Ecto neural progenitor cell (in vitro differentiated cells): ENCODE measurements at places on chromosomes 7 and 10.

GRCh38 chr7:98949336-98950044 is 71.2 kb downstream of the TRRAP start:
- no peak for DNase-seq

DNA sequence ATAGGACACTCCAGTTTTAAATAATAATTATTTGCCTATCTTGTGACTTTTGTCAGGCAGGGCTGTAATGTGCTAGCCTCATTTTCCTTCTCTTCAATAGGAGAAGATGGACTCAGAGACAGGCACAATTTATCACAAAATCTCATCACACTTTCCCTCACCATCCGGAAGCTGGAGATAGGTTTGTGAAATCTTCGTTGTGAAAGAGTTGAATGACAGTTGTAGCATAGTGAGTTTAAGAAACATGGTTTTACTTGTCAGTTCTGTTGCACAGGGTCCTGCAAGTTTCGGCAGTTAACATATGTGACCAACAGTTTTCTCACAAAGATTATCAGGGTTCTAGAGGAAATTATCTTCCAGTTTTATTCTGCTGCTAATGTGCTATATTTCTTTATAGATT is 37.7 kb upstream of the MAP3K8 start:
- DNase-seq: no peak

GRCh38 chr10:125624800-125625199 is 58.2 kb downstream of the TEX36 start:
- DNase-seq: no peak

DNA sequence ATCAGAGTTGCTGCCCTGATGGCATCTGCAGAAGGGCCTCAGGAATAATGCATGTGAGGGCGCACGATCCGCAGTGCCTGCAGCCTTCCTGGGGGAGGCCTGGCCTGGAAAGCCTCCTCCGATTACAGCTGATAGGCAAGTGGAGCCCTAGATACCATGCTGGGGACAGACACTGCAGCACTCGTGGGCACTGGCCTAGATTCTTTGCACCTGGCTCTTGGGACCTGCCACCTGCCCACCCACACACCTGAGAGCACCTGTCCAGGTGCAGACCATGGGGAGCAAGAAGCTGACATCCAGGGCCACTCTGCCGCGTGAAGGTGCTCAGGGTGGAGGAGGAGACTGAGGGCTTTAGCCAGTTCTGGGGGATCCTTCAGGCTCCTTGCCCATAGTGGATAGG is 14.8 kb downstream of the YKT6 start:
- no peak for DNase-seq

DNA sequence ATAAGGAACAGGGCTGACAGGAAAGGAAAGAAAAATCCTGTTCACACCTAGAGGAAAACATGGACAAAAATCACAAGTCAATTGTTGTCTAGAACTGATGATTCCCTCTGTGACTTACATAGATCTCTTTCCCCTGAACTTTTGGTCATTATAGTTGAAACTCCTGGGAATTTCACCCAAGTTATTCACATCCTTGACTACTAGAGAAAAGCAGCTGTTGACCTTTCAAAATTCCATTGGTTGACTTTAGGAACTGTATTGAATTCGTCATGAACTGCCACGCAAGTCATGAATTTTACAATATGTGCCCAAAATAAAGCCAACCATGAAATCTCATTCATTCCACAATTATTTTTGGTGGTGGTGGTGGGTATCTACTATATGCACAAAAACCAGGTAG is 104.3 kb downstream of the UBE2H start:
- DNase-seq: no peak

DNA sequence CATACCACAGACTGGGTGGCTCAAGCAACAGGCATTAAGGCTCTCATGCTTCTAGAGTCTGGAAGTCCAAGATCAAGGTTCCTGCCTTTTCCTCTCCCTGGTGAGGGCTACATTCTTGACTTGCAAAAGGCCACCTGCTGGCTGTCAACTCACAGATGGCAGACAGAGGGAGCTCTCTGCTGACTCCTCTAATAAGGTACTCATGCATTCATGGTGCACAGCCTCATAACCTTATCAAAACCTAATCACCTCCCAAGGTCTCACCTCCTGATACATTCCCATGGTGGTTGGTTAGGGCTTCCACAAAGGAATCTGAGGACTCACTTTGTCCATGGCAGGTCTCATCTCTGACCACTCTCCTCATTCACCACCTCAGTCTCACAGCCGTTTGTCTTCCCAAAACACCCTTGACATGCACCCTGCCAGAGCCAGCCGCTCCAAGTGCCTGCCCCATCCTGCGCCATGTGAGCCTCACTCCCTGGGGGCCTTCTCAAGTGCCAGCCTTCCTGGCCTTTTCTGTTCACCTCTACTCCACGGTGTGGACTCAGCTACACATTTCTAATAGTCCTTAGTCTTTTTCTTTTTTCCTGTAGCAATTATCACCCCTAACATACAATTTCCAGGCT is 400.3 kb upstream of the ADARB2 start:
- DNase-seq: no peak

DNA sequence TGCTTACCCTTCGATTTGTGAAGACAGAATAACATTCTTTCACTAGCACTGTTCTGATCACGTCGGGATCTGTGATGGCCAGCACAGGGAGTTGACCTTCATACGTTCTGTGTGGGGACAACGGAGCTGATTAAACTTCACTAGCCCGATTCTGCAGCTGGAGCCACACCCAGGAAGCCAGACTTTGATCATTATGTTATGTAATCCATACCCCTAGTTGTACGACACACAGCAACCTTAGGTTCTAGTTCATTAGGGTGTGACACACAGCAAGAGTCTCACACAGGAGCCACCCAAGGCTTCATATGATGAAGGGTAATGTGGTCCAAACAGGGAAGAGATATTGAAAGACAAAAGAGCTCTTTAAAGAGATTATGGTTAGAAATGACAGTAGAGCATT is 7.2 kb downstream of the CYP3A5 start:
- DNase-seq: no peak

DNA sequence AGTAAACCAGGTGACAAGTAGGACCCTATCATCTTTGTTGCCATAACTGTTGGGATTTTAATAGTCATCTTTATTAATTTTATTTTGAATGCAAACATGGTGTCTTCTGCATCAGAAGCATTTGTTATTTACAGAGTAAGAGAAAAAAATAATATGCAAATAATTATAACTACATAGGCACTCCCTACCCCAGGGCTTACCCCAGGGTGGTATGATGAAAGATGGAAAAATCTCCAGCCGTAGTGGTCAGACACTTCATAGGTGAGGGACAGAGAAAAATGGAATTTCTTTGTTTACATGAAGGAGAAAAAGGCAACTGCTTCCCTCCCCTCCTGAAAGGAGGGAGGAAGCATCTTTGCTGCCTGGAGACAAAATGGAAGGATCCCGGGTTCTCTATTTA is 29.7 kb downstream of the STOX1 start:
- no peak for DNase-seq

- no peak for DNase-seq
These were observed 566.3 kb downstream of the TCERG1L start for GRCh38 chr10:130745251-130745650.

GRCh38 chr7:115680921-115681320 is 349.6 kb downstream of the TFEC start:
- no peak for DNase-seq

DNA sequence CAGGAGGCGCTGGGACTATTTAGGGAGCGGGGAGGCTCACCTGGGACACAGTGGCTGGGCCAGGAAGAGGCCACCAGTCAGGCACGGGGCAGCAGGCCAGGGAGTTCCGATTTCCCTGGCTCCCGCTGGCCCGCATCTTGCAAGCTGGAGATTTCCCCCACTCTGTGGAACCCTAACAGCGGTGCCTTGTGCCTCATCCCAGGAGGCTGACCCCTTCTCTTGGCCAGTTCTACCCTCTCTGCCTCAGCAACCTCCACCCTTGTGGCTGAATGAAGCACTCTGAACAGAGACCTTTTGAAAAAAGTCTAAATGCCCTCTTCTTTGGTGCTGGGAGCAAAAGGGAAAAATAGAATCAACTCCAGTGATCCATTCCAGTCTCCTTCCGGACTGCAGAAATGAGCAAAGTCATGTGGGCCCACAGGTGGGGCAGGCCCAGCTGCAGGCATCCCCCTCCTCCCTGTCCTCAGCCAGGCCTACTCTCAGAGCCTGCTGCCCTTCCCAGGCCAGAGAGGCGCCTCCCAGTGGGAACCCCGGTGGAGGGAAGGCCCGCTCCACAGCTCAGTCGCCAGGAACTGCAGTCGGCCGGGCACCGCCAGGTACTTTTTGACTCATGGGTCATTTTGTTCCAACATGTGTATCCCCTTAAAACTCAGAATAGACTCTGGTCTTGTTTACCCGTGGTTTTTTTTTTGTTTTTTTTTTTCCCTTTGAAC is 155.5 kb downstream of the ZNF248 start:
- no peak for DNase-seq

GRCh38 chr10:62907470-62908212 is 91.5 kb upstream of the EGR2 start:
- DNase-seq: no peak

DNA sequence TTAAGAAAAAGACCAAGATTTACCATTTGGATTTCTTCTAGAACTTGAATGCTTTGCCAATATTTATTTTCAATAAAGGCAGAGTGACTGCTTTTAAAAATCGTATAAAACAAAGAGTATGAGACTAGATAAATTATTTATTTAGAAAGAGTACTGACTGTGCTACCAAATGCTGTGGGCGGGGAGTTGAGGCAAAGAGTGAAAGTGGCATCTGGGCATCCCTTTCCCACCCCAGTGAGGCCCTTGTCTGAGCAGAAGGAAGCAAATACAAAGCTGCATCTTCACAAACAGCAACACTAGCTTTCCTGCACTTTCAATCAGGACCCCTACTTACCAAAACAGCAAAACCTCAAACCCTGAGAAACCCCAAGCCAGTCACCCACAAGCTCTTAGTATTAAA is 34.9 kb downstream of the ITGB1 start:
- DNase-seq: no peak

- no peak for DNase-seq
These were observed 594.8 kb upstream of the FZD8 start for GRCh38 chr10:36236931-36237330.

- no peak for DNase-seq
These were observed at the start of gene PIP for GRCh38 chr7:143131781-143132180. TSS of gene PIP (plus strand) at chr7:143132077. CDS start at chr7:143132117, 40 bp downstream.

DNA sequence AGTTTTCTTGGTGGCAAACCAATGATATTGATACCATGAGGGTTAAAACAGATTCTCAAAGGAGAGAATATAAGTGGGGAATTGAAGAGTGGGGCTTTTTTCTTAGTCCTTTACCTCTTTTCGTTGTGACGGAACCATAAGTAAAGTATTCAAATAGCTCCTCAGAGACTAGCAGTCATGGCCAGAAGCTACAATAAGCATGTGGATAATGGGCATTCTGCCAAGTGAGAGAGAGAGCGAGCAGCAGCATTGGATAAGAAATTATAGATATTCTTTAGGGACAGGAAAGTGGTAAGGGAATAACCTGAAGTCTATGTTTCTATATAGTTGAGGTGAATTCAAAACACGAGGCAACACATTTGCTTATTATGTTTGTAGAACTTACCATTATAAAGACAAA is 235.1 kb downstream of the SEMA3E start:
- no peak for DNase-seq

- DNase-seq: no peak
These were observed 271.2 kb downstream of the ARHGAP12 start for GRCh38 chr10:31657434-31657872.

- no peak for DNase-seq
These were observed 518.4 kb downstream of the CCSER2 start for GRCh38 chr10:84846658-84847316.

- DNase-seq: peak; percentile 82
These were observed 2.0 kb downstream of the FLNC start for GRCh38 chr7:128831994-128832879.

GRCh38 chr10:126584836-126585235 is 85.7 kb downstream of the C10orf90 start:
- DNase-seq: no peak

GRCh38 chr7:118183786-118184564 is at the start of gene LSM8:
TSS of gene LSM8 (plus strand) at chr7:118184164. CDS start at chr7:118184224, 60 bp downstream.
- peak; percentile 97 for DNase-seq

DNA sequence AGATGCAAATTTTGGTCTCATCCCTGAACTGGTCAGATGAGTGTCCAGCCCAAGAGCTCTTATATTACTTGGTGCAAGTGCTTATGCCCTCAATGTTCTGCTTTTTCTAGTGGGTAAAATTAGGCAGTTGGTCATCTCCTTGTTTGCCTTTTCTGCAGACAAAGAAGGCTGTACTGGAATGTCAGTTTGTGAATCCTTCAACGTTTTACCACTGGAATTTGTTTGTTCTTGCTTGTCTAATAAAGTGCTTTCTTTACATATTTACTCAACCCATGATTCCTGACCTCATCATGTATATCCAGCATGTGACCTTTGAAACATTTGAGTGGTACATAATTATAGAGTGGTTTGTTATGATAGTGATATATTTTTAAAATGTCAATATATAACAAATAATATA is 232.2 kb upstream of the TEX47 start:
- DNase-seq: no peak

DNA sequence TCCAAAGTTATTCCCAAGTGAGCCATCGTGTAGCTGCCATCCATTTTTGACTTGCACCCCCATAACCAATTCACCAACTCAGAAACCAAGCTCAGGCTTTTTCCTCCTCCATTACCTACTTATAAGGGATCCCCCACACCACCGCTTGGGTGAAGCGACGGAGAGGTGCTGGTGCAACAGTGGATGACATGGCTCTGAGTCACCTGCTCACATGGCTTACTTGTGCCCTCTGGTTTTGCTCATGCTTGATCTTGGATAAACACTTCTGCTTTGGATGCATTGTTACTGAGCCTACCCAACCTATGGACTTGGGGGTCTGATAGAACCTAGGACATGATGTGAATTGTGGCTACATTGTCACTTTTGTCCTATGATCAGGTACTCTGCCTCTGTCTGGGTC is 12.0 kb upstream of the AKR1B1 start:
- no peak for DNase-seq

- no peak for DNase-seq
These were observed 1.6 kb upstream of the RAB19 start for GRCh38 chr7:140402178-140402835.

DNA sequence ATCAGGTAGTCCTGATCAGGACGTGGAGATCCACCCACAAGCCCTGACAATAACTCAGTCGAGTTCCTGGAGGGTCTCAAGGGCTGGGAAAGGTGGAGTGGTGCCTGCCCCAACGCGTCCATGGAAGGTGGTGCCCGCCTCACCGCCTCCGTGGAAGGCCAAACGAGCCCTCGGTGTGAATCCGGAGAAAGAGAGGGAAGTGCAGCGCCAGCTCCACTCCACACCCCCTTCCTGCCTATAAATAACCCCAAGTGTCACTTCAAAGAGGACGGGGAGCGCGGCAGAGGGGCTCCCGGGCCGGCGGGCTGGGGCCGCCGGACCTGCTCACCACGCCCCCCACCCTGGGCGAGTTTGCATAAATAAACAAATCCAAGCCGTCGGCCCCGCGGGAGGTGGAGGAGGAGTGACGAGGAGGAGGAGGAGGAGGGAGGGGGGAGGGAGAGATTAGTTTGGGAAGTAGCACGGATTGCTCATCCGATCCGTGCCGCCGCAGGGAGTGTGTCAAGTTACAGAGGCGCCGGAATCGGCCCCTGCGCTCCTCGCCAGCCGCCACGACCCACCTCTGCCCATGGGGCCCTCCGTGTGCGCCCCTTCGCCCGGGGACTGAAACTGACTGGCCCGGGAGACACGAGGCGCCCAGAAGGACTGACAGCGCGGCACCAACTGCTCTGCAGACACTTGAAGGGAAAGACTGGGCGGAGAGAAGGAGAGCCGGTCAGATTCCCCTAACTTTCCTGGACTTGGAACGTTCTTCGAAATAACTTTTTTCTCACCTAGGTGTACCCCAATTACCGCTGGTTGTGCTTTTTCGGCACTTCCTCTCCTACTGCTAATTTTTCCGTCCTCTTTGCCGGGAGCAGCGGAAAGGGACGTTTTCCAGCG is at the start of gene COL13A1:
Gene COL13A1 (plus strand): TSS at position 473 of the 882 bp plus-strand sequence. CDS start 518 bp downstream, outside the sequence.
- DNase-seq: peak; percentile 88
